ENCODE measurements at places on chromosomes 16 and 17. TPM values are rescaled to one million over a fixed set of nuclear protein-coding genes. Genes with fewer than 3 reads are reported as not detected.

Gene CYB561
- 17.6 TPM for total RNA-seq

Gene TP53TG3C
- not detected for total RNA-seq

Gene DNAJA2
- 108 TPM for total RNA-seq

Gene ITGA2B
- 0.33 TPM for total RNA-seq

Gene FTO
- 124 TPM for total RNA-seq

Data from melanocyte of skin (primary cell).